ENCODE measurements at places on chromosomes 2 and 18. TPM values are rescaled to one million over a fixed set of nuclear protein-coding genes. Genes with fewer than 3 reads are reported as not detected.

CHRND gene
- not detected for total RNA-seq

POTEJ gene
- not detected for total RNA-seq

GCG gene
- total RNA-seq: not detected

TRABD2A gene
- total RNA-seq: 0.36 TPM

VWA3B gene
- not detected for total RNA-seq

CRYGC gene
- not detected for total RNA-seq

UGT1A4 gene
- not detected for total RNA-seq
